Caco-2 (cell line): ENCODE measurements at places on chromosomes 3 and 15. TPM values are rescaled to one million over a fixed set of nuclear protein-coding genes. Genes with fewer than 3 reads are reported as not detected.
A peak's percentile ranks its signal among the peaks of the same experiment; 100 is the strongest.

GRCh38 chr15:89462198-89462912 is 34.0 kb downstream of the RHCG start:
- DNase-seq = peak; percentile 60

- DNase-seq = peak; percentile 50
Measured at GRCh38 chr3:117526470-117527079, 817.0 kb downstream of the TUSC7 start.

CGNL1 gene
- total RNA-seq = 8.3 and 9.4 TPM in 2 replicates

- no peak for DNase-seq
Measured at GRCh38 chr3:33732394-33732793, 14.3 kb upstream of the CLASP2 start.

DNA sequence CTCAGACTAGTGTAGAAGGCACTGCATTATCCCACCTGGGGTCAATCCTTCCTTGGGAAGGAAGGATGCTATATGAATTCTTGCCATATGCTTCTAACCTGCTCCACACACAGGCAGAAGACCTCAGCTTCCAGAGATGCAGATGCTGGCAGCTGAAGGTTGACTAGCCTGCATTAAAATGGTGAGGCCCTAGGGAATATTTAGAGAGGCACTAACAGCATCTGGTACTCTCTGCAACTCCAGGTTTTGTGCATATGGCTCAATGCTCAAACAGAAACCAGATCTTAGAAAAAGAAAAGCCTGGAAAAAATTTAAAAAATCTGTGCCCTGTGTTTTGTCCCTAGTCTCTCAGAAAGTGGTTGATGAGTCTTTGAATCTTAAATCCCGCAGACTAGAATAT is 56.0 kb upstream of the MYRIP start:
- no peak for DNase-seq

OCA2 gene
- 0.57 and 0.86 TPM in 2 replicates for total RNA-seq

TM6SF1 gene
- not detected in 2 replicates for total RNA-seq

- DNase-seq = no peak
Measured at GRCh38 chr15:92076541-92076940, 223.0 kb downstream of the SLCO3A1 start.

DNA sequence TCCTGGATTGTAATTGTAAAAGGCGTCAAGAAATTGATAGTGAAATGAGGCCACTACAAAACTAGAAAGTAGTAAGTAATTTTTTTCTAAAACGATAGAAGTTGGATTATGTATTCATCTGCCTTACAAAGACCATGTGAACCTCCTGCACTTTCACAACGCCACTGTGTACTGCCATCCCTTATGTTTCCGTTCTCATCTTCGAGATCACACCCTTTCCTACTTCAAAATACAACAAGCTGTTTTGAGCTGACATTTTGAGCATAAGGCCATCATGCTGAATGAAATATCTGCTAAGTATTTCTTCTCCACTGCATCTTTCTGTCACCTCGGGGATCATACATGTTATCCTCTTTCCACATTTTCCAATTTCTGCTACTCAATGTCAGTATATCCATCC is 885.5 kb downstream of the ROBO1 start:
- DNase-seq = no peak
